ENCODE measurements at places on chromosomes 7 and 10.

DNA sequence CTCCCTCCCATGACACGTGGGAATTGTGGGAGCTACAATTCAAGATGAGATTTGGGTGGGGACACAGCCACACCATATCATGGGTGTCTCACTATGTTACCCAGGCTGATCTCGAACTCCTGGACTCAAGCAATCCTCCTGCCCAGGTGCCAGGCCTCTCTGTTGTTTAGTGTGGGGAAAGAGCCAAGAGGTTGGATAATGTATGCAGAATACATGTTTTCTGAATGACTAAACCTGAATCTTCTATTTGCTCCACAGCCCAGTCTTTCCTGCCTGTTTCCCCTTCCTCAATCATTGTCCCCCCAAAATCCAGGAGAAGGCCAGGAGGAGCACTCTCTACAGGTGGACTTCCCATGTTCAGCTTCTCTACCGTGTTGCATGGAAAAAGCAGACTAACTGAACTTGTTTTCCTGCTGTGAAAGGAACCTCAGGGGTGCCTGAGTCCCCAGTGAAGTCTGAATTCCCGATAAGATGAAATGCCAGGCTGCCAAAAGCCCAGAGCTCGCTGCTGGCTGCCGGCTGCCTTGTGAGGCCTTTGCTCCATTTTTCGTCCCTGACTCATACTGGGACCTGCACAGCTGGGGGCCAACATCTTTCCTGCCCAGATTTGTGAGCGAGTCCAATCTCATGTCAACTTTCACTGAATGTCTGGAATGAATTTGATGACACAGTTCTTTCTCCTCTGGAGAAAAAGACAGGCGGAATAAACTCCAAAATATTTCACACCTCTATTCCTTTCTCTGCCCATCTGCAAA is 588.0 kb downstream of the CALN1 start:
- DNase-seq: no peak

- no peak for DNase-seq
These were observed 18.6 kb downstream of the CUL1 start for GRCh38 chr7:148717266-148717793.

- no peak for DNase-seq
These were observed 174.2 kb upstream of the NPVF start for GRCh38 chr7:25402532-25402931.

GRCh38 chr7:130897515-130898419 is 163.8 kb upstream of the KLF14 start:
- DNase-seq: no peak

- DNase-seq: no peak
These were observed 22.7 kb upstream of the ZNF800 start for GRCh38 chr7:127415060-127415742.

GRCh38 chr10:77560471-77560870 is 77.1 kb downstream of the KCNMA1 start:
- no peak for DNase-seq

DNA sequence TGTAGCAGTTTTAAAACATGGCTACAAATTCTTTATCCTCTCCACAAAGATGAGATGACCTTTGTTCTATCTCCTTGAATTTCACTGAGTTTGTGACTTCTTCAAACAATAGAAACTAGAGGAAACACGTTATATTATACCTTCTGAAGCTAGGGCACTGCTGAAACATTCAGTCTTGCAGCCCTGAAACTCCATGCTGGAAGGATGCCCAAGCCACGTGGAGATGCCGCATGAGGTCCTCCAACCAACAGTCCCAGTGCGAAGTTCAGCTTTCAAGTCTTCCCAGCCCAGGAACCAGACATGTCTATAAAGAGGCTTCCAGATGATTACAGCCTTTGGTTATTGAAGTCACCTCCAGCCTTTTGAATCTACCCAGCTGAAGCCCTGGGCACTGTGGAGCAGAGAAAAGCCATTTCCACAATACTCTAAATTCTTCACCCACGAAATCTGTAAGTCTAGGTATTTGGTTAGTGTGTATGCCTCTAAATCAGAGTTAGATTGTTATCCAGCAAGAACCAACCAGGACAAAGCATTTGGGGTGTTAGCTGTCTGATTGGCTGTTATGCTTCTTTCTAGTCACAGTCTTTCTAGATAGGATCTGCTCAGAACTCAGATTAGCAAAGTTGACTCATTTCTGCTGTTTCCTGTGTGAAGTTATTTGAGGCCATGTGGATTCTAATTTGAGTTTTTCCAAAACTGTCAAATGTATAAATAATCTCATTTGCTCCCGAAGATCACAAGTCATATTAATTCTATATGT is 186.5 kb upstream of the TMEM72 start:
- DNase-seq: peak; percentile 32

DNA sequence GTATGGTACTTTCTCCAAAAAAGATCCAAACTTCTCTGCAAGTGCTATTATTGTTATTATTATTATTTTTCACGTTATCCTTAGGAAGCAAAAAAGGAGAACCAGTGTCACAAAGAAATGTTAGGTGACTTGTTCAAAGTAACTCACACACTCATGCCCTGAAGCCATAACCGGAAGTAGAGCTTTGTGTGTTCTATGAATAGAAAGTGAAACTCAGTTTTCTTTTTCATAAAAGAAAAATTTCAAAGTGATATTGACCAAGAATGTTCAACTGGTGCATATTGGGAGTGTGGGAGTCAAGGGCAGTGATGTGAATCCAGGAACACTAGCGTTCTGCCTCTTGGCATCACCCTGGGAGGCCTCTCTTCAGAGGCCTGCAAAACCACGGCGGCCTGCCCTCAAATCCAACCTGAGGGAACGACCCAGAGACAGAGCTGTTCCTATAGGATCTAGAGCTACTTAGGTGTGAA is 106.1 kb downstream of the PRKCQ start:
- no peak for DNase-seq

GRCh38 chr10:100006243-100006886 is 3.4 kb downstream of the DNMBP start:
- peak; percentile 90 for DNase-seq

All from amniotic stem cell (primary cell).